CD4-positive, alpha-beta T cell treated with Interleukin-10 for 1 hour (primary cell): ENCODE measurements at places on chromosomes 3 and 15.

DNA sequence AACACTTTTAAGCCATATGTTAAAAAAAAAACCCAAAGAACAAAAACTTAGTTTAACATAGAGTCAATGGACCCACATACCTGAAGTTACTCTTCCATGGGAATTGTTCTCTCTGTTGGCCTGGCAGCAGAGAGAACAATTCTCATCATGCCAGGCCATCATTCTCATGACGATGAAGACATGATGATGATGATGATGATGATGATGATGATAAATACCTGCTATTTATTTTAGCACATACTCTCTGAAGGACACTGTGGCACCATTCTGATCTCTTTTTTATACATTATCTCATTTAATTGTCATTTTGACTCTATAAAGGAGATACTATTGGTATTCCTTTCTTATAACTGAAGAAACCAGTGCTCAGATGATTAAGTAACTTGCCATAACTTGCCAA, 366.9 kb downstream of the MFSD1 start:
- no peak for DNase-seq

DNA sequence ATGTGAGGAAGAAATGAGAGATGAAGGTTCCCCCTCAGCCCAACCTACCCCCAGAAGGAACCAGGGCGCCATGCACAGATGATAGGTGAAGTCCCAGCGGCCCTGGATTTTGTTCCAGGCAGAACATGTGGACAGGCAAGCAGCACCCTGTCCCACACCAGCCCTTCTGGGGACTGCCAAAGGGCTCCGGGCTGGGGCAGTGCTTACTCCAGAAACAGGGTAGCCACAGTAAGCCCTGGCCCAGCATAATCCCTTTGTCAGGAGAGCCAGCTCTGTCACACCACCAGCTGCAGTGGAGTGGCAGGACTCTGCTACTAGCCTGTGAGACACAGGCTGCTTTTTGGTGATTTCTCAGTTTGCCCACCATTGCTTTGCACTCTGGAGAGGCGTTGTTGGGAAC, 6.3 kb downstream of the FBXL22 start:
- no peak for DNase-seq

DNA sequence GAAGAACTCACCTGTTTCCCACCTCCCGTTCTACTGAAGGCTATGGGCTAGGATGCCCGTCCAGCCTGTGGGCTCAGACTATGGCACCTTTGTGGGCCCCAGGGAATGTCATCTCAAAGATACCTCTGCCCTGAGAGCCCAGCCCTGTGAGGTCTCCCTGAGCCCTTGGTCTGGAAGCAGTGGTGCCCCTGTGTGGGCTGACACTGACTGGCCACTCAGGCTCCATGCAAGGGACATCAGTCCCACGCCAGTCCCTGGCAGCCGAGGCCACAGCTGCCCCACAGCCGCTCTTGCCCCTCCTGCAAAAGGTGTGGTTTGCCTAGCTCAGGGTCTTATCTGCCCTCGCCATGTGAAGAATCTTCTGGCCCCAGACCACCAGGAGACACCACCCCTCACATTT, 106.9 kb downstream of the KLF13 start:
- no peak for DNase-seq

- no peak for DNase-seq
Measured at GRCh38 chr3:108602935-108603294, 13.4 kb downstream of the DZIP3 start.

DNA sequence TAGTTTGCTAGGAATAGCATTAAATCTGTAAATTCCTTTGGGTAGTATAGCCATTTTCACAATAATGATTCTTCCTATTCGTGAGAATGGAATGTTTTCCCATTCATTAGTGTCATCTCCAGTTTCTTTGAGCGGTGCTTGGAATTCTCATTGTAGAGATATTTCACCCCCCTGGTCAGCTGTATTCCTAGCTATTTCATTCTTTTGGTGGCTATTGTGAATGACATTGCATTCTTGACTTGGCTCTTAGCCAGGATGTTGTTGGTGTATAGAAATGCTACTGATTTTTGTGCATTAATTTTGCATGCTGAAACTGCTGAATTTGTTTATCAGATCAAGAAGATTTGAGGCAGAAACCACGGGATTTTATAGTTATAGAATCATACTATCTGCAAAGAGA, 690.5 kb upstream of the ALCAM start:
- no peak for DNase-seq

GRCh38 chr3:70010346-70010745, 10.8 kb downstream of the SAMMSON start:
- DNase-seq, result no peak

GRCh38 chr3:180409883-180410282, 192.1 kb upstream of the TTC14 start:
- DNase-seq, result no peak

DNA sequence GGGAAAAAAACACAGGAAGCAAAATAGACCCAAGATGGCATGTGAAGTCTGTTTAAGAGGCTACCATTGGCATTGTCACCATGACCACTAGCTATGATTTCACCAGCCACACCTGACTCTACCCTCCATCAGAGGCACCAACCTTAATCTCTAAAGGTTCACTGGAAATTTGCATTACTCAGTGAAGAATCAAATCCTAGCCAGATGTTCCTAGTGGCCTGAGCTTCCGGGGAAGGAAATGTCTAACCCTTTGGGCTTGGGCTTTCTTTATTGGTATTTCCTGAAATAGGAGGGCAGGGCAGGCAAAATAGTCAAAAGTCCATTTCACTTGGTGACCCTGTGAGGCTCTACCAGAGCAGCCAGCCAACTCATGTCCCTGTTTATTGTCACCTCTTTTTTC, 110.9 kb upstream of the PHLDB2 start:
- no peak for DNase-seq

- no peak for DNase-seq
Measured at GRCh38 chr15:40088929-40089755, 19.5 kb downstream of the BMF start.

GRCh38 chr3:74532446-74532845, 82.0 kb downstream of the CNTN3 start:
- DNase-seq, result no peak

DNA sequence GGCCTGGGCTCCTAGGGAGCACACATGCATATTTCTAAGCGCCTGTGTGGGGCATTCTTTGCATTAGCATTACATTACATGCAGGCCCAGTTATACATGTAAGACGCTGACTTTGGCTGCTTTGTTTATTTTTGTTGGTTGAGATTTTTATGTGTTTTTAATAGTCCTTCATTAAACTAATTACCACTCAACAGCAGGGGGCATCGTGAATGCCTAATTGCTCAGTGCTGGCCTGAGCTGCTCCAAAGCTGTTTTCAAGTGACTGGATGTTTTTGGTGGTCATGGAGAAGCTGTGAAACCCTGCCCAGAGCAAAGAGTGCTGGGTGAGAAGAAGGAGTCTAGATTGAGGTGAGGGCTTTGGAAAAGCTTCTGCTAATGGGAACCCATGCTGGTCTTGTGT, 41.5 kb downstream of the GPD1L start:
- DNase-seq, result no peak

DNA sequence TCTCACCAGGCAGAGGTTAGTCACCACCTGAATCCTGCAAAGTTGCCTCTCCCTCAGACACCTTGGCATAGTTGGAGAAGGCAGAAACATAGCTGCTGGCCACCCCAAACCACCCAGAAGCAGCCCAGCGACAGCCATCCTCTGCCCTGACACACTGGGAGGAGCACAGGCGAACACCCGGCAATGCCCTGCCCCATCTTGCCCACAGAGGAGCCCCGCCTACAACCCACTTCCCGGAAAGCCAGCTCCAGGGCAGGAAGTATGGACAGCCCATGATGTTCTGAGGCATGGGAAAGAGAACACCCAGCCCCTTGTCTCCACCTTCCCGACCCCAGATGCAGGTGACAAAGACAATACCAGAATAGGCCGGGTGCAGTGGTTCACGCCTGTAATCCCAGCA, 12.6 kb upstream of the SHISA5 start:
- peak; percentile 37 for DNase-seq

- no peak for DNase-seq
Measured at GRCh38 chr3:134677196-134677986, 26.6 kb upstream of the KY start.

GRCh38 chr15:100030586-100031229, 297.5 kb upstream of the LYSMD4 start:
- DNase-seq, result no peak

DNA sequence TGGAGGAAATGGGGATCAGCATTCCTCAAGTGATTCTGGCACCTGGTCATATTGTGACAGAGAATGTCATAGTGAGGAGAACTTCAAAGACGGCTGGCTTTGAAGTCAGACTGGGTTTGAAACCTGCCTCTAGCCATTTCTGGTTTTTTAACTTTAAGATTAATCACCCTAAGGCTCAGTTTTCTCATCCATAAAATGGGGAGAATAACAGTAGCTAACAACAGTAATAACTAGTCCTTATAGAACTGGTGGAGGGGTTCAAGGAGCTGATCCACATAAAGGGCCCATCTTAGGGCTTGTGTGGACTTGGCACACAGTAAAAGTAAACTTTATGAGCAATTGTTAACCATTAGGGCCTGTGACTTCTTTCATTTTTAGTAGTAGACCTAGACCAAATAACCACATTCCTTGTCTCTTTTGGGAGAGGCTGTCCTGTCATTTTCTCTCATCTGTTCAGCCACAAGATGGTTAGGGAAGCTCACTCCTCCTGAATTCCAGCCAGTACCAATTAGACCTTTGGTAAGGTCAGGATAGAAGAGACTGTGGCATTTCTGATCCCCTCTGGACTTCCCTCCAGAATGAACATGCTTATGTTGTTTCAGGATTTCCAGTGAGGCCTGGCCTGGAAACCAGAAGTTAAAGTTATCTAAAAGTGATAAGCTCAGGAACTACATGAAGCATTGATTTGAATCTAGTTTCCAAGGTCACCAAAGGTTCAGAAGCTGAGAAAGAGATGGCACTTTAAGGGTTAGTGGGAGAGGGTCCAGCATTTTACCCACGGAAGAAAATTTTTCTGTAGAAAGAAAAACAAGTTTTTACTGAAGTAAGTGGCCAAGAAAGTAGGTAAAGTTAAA, 159.3 kb upstream of the DPH6 start:
- no peak for DNase-seq

- DNase-seq, result no peak
Measured at GRCh38 chr15:74406992-74407705, 26.6 kb downstream of the SEMA7A start.

GRCh38 chr15:65082303-65082953, 5.9 kb downstream of the KBTBD13 start:
- DNase-seq, result peak; percentile 12

GRCh38 chr15:67116742-67117141, 51.3 kb downstream of the SMAD3 start:
- DNase-seq, result peak; percentile 50

DNA sequence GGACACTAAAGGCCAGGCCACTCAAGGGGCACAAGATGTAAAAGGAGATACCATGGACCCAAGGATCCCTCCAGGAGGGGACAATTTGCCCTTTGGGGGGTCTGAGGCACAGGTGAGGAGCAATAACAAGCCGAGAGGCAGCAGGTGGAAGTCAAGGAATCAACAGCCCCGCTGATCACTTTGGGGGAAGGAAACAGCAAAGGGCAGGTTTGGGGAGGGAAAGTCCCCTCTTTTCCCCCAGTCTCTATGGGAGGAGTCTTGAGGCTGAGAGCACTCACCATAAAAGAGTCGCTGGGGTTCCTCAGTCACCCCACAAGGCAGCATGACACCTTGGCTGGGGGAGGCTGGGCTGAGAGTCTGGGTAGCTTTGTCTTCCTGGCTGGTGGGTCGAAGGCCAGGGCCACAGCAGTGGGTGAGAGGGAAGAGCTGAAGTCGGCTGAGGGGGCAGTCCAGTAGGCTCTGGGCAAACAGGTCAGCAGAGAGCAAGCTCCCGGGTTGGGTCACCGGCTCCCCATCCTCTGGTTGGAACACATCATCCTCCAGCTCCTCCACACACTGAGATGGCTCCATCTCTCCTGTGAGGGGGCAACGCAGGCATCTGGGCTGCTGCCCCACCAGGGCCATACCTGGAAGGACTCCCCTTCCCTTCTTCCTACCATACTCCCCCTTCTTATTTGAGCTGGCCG, 3.0 kb downstream of the BMF start:
- peak; percentile 63 for DNase-seq

DNA sequence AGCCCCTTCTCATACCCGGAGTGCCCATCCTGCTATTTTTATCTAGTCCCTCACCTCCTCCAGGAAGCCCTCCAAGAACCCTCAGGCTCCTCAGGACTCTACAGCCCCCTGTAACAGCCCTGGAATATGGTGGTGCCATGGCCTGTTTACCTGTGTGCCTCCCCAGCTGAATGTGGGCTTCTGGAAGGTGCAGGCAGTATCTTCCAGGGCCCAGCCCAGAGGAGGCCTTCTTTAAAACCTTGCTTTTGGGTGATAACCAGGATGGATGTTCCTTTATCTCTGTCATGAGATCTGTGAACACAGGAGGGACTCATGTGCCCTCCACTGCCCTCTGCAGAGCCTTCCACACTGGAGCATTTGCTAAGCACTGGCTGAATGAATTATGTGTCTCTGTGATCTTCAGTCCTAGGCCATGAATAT, 36.7 kb upstream of the MRPS22 start:
- no peak for DNase-seq

- no peak for DNase-seq
Measured at GRCh38 chr3:156533205-156533604, 21.7 kb downstream of the SSR3 start.

DNA sequence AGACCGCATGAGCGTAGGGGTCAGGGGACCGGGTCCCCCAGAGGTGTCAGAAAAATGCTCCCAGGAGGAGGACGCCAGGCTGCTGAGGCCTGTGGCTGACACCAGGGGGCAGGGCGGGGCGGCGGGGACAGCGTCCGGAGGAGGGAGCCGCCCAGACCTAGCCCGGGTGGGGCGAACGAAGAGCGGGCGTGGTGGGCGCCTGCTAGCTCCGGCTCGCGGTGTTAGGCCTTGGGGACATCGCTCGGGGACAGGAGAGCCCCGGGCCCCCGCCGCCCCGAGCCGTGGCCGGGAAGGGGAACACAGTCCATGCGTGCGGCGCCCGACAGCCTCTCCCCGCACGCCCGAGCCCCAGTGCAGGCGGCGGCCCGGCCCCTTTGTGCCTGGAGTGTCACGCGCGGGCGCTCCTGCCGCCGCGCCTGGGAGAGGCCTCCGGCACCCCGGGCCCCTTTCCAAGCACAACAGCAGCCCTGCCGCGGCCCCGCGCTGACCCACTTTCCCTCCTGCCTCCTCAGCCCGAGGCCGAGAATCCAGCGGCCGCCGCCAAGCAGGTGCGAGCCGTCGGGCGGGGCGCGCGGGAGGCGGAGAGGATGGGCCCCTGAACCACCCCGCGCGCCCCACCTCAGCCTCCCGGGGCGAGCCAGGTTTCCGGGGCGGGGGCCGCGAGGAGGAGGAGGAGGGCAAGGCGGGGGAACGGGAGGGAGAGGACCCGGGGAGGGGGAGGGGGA, 111.0 kb upstream of the KLF13 start:
- DNase-seq, result peak; percentile 80

- DNase-seq, result no peak
Measured at GRCh38 chr15:66772604-66773128, 70.6 kb downstream of the SMAD6 start.

GRCh38 chr3:113277941-113278598, 66.7 kb downstream of the BOC start:
- no peak for DNase-seq
